ENCODE measurements at places on chromosomes 12 and 14. TPM values are rescaled to one million over a fixed set of nuclear protein-coding genes. Genes with fewer than 3 reads are reported as not detected.

GRCh38 chr12:87596636-87597035, 432.6 kb downstream of the C12orf50 start:
- DNase-seq, result no peak

DNA sequence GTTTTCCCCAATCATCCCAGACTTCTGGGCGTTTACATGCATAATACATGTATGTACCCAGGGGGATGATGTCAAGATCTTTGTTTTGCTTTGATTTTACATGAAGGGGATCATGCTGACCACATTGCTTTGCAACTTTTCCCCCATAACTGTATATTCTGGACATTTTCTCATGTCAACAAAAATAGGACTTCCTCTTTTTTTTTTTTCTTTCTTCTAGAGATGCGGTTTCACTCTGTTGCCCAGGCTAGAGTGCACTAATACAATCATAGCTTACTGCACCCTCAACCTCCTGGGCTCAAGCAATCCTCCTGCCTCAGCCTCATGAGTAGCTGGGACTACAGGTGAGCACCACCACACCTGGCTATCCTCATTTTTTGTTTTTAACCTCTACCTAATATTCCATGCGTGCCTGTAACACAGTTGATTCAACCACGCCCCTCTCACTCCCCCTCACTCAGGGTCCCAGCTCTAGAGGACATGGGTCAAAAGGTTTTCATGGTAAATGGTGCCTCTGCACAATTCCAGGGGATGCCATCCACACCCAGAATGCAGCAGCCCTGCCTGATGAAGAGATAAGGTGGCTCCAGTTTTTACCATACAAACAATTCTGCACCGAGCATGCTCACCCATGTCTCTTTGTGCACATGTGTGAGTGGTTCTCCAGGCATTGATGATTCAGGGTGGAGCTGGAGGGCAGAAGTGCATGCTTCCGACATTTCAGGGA, 32.0 kb upstream of the CIPC start:
- DNase-seq, result no peak

DNA sequence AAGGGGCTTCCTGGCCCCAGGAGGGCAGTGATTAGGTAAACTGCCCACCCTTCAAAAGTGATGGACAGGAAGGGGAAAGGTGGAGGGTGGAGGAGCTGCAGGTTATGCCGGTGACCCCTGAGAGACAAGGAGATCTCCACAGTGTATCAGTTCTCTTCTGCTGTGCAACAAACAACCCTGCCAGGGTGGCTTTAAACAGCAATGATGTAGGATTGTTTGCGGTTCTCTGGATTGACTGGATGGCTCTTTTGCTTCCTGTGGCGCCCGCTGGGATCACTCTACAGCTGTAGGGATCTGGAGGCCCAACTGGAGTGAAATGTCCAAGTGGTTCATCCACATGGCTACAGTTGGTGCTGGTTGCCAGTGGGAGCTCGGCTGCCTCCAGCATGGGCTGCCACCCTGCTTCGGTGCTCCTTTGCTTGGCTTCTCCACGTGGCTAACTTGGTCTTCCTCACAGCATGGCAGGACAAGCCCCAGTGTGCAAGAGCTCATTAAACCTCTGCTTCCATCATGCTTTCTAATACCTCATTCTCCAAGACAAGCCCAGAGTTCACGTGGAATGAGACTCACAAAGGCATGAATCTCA, 8.6 kb upstream of the ANKRD9 start:
- DNase-seq, result no peak

GRCh38 chr12:94228488-94228907, 80.1 kb downstream of the PLXNC1 start:
- DNase-seq, result no peak

DNA sequence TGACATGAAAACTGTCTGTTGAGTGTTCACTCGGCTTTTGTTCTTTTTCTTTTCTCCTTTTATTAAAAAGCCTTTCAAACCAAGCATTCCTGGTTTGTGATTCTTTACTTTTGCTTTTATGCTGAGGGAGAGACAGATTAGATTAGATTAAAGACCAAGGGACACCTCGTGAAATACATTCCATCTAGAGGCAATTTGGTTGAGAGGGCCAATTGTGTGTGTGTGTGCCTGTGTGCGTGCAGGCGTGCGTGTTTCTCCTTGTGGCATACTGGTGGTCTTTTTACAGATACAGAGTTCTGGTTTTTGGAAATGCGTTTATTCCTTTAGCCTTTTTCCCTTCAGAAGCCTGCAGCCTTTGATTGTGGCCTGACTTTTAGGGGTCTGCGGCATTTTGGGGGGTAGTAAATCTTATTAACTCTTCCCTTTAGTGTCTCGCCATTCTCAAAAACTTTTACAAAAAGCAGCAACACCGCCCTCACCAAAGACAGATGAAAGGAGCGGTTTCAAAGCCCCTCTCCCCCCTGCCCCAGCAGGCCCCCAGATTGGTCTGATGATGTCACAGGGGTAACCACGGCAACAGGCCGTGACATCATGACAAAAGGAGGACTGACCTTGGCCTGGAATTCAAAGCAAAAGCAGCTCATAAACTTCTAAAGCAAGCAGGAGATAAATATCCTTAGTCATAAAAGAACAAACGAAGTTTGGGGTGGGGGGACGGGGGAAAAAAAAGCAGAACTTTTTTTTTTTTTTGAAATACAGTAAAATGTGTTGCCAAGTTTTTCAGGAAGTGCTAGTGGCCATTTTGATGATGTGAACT, 84.1 kb upstream of the TBX3 start:
- no peak for DNase-seq

GRCh38 chr12:84134797-84135366, 777.7 kb downstream of the SLC6A15 start:
- DNase-seq, result no peak

DNA sequence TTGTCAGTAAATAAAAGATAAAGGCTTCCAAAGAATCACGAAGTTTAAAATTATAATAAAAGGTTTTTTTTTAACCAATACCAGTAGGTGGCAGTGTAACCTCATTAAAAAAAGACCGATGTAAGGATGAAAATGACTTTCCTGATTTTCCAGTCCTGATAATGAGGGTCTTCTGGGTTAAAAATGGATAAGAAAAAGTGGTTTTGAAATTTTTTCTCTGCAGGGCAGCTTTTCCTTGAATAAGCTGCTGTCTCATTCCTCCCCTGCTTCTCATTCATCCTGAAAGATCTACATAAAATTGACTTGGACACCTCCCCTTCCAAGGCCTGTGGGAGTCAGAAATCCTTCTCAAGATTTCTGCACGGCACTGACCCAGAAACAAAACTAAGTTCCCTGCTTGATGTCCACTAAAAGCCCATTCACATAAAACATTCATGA, 58.9 kb upstream of the FBXO33 start:
- DNase-seq, result peak; percentile 47

- DNase-seq, result no peak
These were observed 47.2 kb downstream of the DICER1 start for GRCh38 chr14:95110178-95110577.

DNA sequence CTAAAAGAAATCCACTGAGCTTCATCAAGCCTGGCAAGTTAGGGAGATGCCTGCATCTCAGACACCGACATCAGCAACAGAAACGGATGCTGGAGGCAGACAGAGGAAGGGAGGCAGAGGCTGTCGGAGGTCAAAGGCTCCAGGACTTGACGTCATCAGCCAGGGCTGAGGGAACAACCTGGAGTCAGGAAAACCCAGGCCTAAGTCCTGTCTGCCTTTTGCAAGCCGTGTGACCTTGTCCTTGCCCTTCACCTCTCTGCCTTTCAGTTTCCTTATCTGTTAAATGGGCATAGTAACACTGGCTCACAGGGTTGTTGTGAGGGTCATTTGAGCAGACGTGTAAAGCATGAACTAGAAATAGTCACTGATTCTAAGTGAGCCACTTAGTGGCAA, 194.2 kb downstream of the BCL11B start:
- DNase-seq, result no peak

The SIX6 gene
- total RNA-seq, result not detected

The SCAF11 gene
- 218 TPM for total RNA-seq

The PAH gene
- total RNA-seq, result not detected

The GPR162 gene
- total RNA-seq, result not detected

The KLHDC1 gene
- total RNA-seq, result 11.0 TPM
